Hepatic stellate cell (primary cell): ENCODE measurements at places on chromosomes 13 and 19.

- no peak for DNase-seq
Measured at GRCh38 chr13:94860981-94861407, 148.6 kb upstream of the SOX21 start.

DNA sequence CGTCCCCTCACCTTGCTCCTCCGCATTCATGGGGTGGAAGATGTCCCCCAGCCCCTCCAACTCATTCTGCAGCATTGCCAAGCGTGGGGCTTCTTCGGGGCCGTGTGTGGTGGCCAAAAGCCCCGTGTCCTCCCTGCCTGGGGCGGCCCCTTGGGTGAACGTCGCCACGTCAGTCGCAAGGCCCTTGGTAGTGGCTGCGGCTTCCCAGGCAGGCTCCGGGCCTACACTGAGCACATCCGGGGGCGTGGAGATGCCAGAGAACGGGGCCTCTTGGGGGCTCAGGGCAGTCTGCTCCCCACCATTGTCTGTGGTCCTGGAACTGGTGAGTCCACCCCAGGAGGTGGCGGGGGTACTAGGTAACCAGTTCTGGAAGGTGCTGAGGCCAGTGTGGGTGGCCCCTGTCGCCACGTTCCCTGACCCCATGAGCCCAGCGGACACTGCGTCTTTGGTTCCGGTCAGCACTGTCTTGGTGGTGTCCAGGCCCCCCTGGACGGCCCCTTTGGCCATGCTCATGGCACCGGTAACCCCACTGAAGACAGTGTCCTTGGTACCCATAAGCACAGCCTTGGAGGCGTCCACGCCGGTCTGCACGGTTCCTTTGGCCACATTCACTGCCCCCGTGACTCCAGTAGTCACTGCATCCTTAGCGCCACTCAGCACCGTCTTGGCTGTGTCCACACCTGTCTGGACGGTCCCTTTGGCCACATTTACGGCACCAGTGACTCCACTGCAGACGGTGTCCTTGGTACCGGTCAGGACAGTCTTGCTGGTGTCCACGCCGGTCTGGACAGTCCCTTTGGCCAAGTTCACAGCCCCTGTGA lies 7.6 kb downstream of the PLIN4 start:
- no peak for DNase-seq

GRCh38 chr19:48568345-48568886 lies 16.4 kb downstream of the SULT2B1 start:
- peak; percentile 85 for DNase-seq

DNA sequence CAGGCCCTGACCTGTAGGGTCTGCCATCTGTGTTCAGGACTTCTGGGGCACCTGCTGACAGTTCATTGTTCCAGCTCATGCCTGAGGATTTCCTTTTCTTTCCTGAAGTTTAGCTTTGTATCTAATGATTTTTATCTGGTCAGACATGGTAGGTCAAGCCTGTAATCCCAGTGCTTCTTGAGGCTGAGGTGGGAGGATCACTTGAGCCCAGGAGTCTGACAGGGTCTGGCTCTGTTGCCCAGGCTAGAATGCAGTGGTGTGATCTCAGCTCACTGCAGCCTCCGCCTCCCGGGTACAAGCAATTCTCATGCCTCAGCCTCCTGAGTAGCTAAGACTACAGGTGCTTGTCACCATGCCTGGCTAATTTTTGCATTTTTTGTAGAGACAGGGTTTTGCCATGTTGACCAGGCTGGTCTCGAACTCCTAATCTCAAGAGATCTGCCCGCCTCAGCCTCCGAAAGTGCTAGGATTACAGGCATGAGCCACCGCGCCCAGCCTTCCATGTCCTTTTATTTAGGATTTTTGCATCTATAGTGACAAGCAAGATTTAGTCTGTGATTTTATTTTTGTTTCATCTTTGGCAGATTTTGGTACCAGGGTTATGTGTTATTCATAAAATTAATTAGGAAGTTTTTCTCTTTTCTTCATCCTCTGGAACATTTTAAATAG lies 33.2 kb downstream of the CHST8 start:
- no peak for DNase-seq

DNA sequence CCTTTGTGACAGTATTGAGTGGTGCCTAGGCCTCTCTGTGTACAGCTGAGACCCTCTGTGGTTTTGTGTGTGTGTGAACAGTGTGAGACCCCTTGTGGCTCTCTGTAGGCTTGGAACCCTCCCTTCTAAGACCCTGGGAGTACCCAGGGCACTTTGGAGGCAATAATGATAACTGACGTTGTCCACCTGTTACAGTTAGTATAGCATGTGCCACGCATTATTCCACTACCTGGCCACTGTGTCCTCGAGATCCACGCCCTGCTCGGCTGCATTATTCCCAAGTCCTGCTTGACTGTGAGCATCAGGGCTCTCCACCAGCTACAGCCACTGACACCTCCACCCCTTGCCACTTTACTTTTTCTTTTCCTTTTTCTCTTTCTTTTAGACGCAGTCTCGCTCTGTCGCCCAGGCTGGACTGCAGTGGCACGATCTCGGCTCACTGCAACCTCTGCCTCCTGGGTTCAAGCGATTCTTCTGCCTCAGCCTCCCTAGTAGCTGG lies 2.0 kb downstream of the GRAMD1A start:
- DNase-seq, result no peak

DNA sequence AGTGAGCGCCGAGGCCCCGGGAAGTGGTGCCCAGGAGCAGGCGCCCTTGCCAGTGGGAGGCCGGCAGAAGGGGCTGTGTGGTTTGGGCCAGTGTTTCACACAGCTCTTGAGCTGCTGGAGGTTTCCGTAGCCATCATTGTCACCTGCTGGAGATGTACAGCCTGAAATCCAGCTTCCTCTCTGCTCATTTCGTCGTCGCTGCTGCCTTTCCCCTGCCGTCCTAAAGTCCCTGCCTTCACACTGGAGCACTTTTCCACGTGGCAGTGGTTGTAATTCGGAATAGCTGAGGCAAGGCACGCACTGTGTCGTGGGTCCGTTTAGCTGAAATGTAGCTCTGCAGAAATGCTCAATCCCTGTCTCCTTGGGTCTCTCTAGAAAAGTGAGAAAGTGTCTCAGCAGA lies 13.2 kb downstream of the DAZAP1 start:
- DNase-seq, result no peak

DNA sequence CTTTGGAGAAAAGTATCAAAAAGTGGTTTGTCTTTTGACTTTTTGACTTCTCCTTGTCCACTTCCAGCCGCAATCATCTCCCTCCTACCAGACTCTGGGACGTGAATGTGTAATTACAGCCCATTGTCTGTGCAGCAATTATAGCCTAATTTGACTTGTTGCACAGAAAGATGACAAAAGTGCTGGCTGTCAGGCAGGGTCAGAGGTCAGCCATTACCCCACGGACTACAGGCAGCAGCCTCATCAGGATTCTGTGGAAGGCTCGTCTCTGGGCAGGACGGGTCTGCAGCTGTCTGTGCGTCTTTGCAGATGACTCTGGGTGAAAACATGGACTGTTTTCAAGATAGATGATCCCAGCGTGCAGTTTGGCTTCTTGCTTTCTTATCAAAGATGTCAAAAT lies 102.2 kb upstream of the EDNRB start:
- DNase-seq, result no peak

- DNase-seq, result peak; percentile 78
Measured at GRCh38 chr19:58513694-58514563, 2.1 kb upstream of the SLC27A5 start.

DNA sequence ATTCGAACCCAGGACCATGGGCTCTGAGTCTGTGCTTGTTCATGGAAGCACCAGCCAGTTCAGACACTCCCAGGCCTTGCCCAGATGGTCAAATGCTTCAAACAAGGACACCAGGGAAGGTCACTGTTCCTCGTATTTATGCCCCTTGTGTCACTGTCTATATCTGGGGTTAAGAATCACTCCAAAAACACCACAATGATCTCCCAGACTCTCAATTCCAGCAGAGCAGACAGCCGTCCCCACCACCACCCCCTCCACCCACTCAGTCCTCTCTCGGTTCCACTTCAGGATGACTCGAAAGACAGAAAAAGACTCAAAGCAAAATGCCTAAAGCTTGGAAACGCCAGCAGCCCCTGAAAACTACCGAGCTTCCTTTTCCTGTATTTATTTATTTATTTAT lies 79.0 kb downstream of the INSR start:
- DNase-seq, result no peak

DNA sequence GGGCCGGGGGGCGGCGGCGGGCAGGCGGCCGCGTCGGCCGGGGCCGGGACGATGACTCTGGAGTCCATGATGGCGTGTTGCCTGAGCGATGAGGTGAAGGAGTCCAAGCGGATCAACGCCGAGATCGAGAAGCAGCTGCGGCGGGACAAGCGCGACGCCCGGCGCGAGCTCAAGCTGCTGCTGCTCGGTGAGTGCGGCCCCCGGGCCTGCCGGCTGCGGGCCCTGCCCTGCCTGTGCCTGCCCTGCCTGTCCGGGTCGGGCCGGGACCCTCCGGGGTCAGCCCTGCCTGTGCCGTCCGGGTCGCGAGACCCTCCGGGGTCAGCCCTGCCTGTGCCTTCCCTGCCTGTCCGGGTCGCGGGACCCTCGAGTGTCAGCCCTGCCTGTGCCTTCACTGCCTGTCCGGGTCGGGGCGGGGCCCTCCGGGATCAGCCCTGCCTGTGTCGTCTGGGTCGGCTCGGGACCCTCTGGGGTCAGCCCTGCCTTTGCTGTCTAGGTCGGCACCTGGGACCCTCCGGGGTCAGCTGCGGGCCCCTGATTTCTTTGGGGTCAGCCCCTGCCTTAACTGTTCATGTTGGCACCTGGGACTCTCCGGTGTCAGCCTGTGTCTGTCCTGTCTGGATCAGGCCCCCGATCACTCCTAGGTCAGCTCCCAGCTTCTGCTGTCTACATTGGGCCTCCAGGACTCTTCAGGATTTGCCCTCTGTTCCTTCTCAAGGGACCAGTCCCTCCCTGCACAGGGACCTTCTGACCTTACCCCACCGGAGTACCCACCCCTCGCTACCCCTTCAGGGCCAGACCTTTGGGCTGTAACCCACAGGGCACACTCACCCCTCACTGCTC lies 659 bp downstream of the GNA11 start:
- no peak for DNase-seq

DNA sequence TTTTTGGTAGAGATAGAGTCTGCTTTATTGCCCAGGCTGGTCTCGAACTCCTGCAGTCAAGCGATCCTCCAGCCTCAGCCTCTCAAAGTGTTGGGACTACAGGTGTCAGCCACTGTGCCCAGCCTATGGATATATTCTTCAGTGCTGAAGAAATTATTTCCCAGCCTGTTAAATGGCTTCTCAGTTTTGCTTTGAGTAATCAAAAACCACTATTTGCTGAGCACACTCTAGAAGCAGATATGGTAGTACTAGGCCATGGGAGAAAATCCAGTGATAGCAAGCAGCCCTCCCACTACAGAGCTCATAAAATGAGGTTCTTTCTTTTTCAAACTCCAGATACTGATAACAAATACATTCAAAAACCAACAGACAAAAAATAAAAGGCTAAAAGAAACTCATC lies 80.6 kb upstream of the CLDN10 start:
- no peak for DNase-seq

- no peak for DNase-seq
Measured at GRCh38 chr13:70792121-70792520, 683.9 kb upstream of the KLHL1 start.

DNA sequence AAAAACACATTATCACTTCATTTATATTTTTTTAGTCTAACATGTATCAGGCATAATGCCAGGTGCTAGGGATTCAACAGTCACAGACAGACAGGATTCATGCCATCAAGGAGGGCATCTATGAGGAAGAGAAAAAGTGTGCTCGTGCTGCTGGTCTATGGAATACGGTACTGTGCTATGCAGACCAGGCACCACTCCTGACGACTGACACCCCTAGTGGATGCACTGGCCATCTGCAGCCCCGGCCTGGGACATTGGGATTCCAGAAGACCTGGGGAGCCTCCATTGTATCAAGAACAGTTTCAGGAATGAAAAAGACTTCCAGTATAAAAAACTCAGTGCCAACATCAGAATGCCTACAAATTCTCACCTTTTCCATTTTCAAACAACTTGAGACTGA lies 94.0 kb downstream of the KLF12 start:
- peak; percentile 22 for DNase-seq

DNA sequence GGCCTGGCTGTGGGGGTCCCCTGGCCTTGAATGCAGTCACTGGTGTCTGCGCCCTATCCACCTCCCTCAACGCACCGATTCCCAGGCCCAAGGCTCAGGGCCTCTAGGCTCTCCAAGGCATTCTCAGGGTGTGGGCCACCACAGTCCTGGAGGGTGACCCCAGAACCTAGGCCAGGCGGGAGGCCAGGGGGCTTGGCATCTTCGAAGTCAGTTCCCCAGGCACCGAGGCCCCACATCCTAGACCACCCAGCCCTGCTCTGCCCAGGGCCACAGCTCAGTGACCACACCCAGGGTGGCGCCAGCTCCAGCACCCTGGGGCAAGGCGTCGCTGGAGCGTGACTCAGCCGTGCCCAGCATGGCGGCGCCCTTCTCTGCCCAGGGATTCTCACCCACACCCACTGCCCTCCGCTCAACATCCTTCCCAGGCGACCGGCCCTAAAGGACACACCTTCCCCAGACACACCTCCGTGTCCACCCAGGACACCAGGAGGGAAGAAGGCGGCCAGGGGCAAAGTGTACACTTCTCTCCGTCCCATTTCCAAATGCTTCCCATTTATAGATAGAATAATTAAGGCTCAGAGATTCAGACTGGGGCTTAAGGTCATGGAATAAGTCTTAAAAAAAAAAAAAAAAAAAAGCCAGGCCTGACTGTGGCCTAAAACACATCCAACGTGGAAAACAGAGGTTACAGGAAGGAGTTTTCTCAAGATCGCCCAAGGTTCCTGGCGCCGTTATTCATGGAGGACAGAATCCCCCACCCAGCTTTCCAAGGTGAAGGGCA lies 36.4 kb upstream of the NANOS3 start:
- no peak for DNase-seq

DNA sequence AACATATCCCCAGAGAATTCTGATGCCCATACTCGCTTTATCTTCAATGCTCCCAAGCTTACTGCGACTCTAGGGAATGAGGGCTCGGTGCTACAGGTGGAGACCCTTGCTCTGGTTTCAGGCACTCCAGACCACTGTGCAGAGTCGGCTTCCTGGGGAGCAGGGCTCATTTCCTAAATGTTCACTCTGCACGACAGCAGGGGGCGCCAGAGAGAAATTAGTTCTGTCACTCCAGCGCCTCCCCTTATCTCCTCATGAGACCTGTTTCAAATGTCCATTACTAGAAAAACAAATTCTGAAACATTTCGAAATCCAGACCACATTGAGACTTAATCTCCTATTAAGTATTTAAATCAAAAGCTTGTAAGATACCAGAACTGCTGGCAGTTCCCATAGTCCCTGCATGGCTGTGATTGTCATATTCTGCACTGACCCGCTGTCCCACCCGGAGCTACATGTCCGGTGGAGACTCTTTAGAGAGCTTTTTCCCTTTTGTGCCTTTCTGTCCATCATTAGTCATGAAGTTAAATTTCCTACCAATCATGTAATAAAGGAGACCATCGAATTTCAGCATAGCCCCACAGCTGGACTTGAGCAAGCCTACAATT lies 22.4 kb downstream of the EPSTI1 start:
- peak; percentile 67 for DNase-seq

- no peak for DNase-seq
Measured at GRCh38 chr19:8021374-8021773, 15.9 kb upstream of the ELAVL1 start.
